ENCODE measurements at places on chromosomes 6 and 20.

GRCh38 chr6:84027340-84028181 lies 6.0 kb upstream of the MRAP2 start:
- DNase-seq = peak; percentile 79

- peak; percentile 95 for DNase-seq
Observed at GRCh38 chr20:49916146-49917002, 1.0 kb upstream of the SPATA2 start.

DNA sequence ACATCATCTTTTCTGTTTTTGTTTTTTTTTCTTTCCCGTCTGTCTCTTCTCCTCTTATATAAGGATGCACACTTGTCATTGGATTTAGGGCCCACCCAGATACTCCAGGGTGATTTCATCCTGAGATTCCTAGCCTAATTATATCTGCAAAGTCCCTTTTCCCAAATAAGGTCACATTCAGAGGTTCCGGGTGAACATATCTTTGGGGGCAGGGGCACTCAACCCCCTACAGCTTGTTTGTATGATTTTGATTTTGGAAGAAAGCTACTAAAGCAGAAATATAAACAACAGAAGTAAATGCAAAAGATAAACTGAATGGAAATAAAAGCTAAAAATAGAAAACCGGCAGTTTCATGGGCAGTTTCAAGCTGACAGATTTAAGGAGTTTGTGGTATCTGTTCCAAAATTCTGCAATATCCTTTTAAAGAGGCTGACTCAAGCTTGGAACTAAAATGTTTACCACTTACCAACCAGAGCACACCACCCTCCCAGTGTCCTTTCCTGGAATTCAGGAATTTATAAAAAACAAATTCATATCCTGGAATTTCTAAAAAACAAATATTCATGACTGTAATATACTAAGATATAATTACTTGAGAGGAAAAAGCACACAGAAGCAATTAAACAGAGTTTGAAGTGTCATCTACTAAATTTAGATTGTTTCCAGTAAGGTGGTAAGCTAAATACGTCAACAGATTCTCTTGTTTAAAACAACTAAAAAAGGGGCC lies 100.0 kb upstream of the CARMIL1 start:
- no peak for DNase-seq

GRCh38 chr20:16042731-16043130 lies 530.5 kb downstream of the KIF16B start:
- DNase-seq = no peak

GRCh38 chr6:111973927-111974639 lies 79.8 kb upstream of the CCN6 start:
- no peak for DNase-seq

DNA sequence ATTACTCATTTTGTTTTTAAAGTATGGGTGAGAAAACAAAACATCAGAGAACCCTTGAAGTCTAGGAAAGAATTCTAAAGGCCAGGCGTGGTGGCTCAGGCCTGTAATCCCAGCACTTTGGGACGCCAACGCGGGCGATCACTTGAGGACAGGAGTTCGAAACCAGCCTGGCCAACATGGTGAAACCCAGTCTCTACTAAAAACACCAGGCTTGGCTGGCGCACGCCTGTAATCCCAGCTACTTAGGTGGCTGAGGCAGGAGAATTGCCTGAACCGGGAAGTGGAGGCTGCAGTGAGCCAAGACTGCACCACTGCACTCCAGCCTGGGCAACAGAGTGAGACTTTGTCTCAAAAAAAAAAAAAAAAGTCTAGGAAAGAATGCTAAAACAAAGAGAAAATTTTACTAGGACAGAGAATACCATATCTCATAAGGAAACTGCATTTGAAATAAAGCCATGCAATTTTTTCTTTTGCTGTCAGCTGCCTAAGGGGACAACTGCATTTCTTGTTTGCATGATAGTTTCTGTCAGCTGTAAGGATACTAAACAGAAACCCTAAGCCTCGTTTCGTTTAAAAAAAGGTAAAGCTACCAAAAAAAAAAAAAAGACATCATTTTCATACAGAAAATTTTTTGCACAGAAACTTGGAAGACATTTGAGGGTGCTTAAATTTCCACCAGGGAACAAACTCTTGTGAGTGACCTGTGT lies 32.1 kb downstream of the SMLR1 start:
- DNase-seq = no peak

GRCh38 chr6:51299621-51300380 lies 481.1 kb downstream of the TFAP2B start:
- no peak for DNase-seq

- DNase-seq = no peak
Observed at GRCh38 chr20:17859616-17860232, 108.9 kb downstream of the SNX5 start.

- DNase-seq = no peak
Observed at GRCh38 chr6:11953641-11954040, 58.5 kb upstream of the HIVEP1 start.

GRCh38 chr6:151916680-151917164 lies 109.2 kb downstream of the ESR1 start:
- no peak for DNase-seq

DNA sequence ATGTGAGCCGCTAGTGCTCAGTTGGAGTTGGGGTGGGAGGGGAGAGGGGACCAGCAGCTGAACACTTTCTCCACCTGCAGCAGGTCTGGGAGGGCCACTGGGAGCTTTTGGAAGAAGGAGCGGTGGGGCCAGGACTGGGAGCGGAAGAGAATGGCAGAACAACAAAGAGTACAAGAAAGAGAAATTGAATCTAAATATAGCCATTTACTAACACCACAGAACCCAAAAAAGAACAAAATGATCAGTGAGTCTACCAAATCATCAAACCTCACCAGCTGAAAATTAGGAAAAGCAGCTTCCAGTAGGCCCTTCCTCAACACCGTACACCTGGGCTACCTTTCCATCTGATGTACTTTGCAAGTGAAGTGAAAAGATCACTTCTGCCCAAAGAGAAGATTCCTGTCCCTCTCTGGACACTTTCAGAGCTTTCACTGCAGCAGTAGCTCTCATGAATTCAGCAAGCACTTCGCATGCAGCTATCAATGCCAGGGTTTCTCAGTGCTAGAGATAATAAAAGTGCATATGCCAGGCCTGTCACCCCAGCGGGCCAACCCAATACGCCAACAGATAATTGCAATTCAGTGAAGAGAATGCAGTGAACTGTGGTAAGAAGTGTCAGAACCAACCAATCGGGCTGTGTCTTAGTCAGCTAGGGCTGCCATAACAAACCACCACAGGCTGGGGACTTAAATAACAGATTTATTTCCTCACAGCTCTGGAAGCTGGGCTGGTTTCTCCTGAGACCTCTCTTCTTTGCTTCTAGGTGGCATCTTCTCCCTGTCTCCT lies 597 bp downstream of the LY86 start:
- DNase-seq = no peak

- no peak for DNase-seq
Observed at GRCh38 chr6:25700761-25701160, 48.7 kb downstream of the SCGN start.

DNA sequence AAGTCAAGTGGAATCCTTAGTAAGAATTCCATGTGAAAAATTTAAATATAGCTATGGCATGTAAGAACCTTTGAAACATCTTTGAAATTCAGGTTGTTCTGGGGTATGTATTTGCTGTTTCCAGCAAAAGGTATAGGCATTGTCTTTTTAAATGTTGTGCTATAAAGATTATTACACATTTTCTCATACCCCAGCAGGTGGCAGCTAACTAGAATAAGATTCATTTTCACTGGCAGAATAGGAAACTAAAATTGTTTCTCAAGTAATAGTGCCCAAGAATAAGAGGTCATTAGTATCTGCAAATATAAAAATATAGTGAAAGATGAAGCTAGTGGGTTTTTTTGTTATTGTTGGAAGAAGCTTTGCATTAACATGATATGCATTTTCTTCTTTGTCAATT lies 1.8 kb downstream of the GRIK2 start:
- DNase-seq = no peak

GRCh38 chr6:16973051-16973450 lies 128.8 kb upstream of the STMND1 start:
- DNase-seq = no peak

DNA sequence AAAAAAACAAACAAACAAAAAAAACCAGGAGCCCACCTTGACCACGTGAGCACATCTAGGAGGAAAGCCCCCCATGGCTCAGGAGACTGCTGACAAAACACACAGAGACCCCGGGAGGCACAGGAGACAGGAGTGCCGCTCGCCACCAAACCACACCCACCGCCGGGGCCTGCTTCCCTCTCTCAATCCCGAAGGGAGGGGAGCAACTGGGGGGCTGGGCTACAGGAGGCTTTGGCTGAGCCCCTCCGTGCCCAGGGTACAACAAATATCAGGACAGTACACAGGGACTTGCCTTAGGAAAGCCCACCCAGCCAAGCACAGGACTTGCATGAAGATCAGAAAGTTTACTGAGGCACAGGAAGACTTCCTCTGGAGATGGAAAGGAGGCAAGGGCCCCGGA lies 102.5 kb downstream of the TAF4 start:
- no peak for DNase-seq

- peak; percentile 59 for DNase-seq
Observed at GRCh38 chr6:112203577-112204349, 50.6 kb downstream of the LAMA4 start.

GRCh38 chr20:31816221-31816620 lies 2.9 kb upstream of the MYLK2 start:
- DNase-seq = no peak

GRCh38 chr6:34897716-34898115 lies 8.7 kb downstream of the ANKS1A start:
- DNase-seq = no peak

GRCh38 chr20:10466855-10467254 lies 31.8 kb downstream of the SLX4IP start:
- no peak for DNase-seq

DNA sequence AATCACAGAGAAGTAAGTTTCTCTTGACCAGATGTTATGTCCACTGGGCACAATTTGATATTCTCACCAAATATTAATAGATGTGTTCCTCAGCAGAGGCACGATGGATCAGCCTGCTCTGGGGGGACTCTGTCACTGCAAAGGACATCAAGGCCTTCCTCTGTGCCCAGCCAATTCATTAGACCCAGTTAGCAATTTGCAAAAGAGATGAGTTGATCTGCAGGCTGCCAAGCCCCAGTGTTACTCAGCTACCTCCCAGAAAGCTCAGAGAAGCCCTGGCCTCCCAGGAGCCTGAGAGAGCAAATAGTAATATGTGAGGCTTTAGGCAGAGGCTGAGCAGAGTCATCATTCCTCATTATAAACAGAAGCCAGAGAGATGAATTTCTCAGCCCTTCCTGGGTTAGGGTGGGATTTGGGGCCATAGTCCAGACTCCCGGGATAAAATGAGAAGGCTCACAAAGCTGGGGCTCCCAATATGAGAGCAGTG lies 54.2 kb downstream of the ZNF831 start:
- DNase-seq = no peak

DNA sequence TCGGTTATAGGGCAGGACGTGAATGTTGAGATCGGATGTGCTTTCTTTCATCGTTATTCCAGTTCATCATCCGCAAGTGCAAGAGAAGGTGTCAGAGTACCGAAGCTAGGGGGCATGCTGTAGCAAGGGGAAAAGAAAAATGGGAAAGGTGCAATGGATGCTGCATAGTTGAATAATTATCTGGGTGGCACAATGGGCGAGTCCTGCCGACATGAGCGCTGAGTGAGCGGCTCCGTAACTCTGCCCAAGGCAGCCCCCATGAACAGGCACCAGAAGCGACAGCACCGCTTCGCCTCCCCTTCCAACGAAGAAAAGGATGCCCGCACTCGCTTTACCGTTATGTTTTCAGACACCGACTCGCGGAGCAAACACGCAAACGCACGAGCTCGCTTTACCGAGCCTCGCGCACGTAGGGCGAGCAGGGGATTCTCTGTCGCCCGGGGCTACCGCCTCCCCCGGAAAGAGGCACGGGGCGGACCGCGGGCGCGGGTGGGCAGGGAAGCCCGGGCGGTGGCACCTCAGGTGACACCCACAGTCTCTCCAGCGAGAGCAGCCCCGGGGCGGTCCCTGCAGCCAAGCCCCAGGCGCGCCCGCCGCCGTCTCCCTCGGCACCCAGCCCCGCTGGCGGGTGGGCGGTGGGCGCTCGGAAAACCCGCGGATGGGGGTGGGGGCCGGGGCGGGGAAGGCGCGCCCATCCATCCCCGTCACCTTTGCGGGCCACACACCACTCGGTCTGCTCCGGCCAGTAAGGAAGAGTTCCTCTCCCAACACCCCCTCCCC lies 654 bp downstream of the WASF1 start:
- DNase-seq = peak; percentile 66

GRCh38 chr20:61543086-61543485 lies 291.0 kb downstream of the CDH4 start:
- DNase-seq = no peak

DNA sequence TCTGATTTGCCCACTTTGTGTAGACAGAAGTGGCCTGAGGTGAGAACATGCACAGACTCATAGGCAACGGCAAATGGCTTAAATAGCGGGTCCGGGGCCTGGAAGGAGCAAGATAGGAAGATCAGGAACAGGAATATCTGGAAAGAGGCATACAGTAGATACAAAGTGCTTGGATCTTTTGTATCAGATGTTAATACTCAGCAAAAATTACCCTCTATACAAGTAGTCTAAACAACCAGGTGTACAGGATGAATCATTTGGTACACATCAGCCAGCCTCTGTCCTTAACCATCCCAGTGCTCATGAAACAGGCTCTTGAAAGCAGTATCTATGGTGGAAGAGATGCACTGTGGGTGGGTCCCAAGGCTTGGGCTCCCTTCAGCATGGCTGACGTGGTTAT lies 28.9 kb upstream of the HLA-C start:
- no peak for DNase-seq

DNA sequence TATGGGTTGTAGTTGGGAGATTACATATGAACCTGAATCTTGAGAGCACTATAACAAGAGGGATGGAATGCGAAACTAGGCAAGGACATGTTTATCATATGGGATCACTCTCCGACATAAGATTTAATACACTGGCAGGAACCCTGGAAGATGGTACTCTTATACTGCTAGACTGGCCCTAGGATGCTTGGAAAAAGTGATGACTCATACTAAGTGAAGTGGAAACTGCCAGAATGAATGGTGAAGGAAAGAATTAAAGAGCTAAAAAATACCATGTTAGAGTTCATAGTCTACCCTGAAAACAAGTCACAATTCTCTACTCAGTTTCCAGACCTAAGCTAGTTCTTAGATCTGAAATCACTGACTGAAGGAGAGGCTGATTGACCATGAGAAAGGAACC lies 45.5 kb upstream of the THEMIS start:
- no peak for DNase-seq

GRCh38 chr6:15508931-15509330 lies 153.9 kb downstream of the DTNBP1 start:
- no peak for DNase-seq

- no peak for DNase-seq
Observed at GRCh38 chr6:129648819-129649491, 61.0 kb downstream of the ARHGAP18 start.

DNA sequence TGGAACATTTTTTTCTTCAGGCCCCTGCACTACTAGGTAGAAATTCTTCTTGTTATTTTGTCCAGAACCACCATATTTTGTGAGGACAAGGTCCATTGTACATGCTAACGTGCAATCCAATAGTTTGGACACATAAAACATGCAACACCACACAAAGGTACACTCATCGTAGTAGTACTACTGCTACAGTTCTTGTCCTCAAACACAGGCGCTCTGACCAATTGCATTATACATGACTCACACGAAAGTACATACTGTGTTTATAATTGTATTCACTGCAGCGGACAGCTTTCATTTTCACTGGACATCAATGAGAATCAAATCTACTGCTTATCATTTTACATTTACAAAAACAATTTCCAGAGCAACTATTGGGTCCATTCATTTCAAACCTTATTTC lies 15.3 kb upstream of the SMLR1 start:
- no peak for DNase-seq
